ENCODE measurements at places on chromosomes 2 and 18.

- DNase-seq, result no peak
Measured at GRCh38 chr2:33343387-33343895, 133.0 kb upstream of the RASGRP3 start.

DNA sequence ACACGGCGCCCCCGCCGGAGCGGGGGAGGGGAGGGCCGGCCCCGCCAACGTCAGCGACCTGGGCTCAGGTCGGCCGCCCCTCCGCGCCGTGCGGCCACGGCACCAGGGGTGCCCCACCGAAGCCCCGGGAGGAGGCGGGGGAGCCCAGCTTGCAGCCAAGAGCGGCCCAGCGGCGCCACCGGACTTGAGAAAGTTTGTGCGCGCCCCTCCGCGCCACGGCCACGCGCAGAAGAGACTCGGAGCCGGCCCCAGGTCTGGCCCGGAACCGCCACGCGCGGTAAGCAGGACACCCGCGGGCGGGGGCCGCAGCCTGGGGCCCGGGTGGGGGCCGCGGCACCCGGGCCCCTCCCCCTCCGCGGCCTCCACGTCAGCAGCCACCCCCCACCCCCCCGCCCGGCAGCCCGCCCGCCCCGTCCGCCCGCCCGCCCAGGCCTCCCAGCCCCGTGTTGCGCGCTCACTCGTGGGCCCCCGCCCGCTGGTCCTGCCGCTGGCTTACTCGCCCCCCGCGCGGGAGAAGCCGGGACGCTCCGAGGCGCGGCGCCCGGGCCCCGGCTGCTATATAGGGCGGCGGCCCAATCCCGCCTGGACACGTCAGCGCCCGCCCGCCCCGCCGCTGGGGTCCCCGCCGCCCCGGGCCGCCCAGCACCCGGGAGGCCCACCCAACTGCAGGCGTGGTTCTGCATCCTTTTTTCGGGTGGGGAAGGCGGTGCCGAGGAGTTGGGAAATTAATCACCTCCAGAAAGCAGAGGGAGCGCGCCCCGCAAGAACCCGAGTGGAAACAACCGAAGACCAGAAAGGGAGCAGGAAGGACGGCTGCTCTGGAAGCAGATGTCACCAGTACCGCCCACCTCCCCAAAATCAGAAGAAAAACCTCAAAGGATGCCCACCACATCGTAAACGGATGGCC lies 42.9 kb downstream of the HDLBP start:
- peak; percentile 64 for DNase-seq

- DNase-seq, result no peak
Measured at GRCh38 chr2:54444503-54444902, 11.6 kb upstream of the SPTBN1 start.

- no peak for DNase-seq
Measured at GRCh38 chr18:22536558-22536957, 118.8 kb upstream of the CTAGE1 start.

GRCh38 chr2:113136828-113137775 lies 9.7 kb downstream of the IL1RN start:
- DNase-seq, result no peak

DNA sequence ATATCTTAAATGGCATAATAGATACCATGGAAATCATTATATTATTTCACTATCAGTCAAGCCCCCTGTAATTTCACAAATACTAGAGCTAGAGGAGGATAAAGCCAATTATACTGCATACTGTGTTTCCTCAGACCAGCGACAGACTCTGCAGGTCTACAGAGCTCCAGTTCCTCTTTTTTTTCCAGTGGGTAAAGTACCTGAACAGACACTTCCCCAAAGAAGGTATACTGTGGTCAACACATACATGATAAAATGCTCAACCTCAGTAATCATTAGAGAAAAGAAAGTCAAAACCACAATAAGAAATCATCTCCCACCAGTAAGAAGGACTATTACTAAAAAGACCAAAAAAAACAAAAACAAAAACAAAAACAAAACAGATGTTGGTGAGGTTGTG lies 44.6 kb downstream of the SCN7A start:
- no peak for DNase-seq

DNA sequence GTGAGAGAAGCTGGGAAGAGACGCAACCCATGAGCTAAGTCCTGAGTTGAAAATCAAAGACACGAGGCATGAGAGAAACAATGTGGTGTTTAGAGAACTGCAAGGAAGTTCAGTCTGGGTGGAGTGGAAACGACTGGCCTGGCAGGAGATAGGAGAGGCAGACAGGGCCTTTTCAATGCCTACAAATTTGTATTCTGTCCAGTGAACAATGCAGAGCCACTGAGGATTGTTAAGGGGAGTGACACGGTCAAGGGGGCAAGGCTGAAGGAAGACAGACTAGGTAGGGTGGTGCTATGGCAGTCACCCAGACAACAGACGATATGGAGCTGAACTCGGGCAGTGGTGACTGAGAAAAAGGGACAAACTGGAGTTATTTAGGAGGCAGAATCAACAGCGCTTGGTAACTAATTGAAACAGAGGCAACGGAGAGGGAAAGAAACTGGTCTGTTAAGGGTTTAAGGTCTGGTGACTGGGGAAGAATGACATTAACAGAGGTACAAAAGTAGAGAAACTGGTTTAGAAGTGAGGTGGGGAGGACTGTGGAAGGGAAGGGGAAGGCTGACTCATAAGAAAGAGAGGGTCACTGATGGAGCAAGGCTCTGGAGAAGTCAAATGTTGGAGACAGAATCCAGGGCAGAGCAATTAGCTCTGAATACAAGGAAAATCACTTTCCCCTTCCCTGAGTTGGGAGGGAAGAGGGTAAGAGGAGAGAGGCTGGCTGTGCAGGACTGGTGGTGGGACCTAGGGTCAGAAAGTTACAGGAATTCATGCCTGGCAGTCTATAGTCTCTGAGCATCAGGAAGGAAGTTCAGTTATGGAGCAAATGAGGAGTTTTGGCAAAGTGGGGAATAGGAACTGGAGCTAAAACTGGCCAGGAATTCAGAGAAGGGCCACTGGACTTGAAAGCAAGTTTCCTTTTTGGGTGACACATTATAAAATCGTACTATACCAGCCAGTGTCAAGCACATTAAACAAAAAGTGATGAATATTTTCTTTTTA lies 63.4 kb upstream of the CHRNA1 start:
- no peak for DNase-seq

DNA sequence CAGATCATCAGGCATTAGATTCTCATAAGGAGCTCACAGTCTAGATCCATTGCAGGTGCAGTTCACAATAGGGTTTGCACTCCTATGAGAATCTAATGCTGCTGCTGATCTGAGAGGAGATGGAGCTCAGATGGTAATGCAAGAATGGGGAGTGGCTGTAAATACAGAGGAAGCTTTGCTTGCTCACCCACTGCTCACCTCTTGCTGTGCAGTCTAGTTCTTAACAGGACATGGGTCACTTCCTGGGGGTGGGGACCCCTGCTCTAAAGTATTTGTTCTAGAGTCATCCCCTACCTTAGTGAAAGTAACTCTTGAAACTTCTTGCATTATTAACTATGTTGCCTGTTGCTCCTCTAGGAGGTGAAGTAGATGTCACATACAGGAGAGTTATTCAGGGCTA lies 171.3 kb upstream of the PARD3B start:
- DNase-seq, result no peak

DNA sequence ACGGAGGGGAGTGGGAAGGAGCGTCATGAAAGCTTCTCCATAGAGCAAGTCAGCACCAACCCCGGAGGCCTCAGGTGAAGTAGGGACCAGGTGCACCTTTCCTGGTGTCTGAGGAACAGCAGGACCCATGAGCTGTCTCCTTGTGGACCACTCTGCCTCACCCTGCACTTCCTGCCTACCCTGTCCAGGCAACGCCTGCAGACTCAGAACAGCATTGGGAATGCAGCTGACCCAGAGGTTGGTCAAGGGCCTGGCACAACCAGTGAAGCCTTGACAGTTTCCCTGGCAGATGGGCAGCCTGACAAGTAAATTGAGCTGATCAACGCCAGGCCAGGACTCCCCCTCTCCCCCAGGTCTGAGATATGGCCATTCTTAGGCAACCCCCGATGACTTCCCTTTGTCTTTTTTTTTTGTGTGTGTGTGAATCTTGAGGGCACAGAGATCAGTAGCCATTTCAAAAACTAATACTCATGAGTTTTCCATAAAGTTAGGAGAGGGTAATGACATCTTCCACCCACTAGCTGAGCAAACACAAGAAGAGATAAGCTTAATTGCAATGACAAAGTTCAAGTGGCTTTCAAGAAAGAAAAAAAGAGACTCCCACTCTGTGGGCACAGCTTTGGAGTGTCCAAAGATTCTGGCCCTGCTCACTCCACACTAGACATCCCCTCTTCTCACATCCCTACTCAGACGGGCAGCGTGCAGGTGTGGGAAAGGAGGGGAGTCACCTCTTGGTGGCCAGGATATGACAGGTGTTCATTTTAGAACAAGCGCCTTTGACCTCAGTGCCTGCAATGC lies 3.5 kb upstream of the FABP1 start:
- no peak for DNase-seq

DNA sequence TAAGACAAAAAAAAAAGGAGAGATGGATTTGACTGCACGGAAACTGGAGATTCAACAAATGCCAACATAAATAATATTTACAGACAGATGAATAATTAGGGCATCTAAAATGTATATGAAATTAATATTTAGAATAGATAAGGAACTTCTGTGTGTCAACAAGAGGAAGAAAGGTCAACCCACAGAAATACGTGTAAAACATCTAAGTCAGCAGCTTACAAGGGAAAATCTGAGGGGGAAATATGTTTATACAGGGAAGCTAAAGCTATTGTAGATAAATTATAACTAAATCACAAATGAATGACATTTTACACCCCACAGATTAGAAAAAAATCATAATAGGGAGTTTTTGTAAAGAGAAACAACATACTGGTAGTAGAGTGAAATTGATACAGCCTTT lies 159.9 kb downstream of the PIEZO2 start:
- DNase-seq, result no peak

DNA sequence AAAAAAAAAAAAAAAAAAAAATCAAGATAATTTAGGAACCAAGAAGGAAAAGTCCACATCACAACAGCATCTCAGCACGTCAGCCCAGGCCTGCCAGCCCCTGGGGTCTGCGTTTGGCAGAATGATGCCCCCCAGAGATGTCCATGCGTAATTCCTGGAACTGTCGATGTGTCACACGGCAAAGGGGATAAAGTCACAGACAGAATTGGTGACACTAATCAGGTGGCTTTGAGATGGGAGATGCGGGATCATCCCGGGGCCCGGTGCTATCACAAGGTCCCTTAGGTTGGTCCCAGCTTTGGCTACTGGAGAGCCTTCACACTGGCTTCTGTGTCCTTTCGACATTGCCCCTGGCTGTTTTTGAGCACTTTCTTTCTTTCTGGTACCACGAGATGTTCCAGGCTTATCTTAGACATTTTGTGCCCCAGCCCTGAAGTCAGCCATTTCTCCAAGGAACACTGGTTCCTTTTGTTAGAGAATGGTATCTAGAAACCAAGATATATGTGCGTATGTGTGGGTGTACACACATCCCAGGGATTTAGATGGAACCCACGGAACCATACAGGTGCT lies 20.7 kb downstream of the RAMP1 start:
- no peak for DNase-seq

DNA sequence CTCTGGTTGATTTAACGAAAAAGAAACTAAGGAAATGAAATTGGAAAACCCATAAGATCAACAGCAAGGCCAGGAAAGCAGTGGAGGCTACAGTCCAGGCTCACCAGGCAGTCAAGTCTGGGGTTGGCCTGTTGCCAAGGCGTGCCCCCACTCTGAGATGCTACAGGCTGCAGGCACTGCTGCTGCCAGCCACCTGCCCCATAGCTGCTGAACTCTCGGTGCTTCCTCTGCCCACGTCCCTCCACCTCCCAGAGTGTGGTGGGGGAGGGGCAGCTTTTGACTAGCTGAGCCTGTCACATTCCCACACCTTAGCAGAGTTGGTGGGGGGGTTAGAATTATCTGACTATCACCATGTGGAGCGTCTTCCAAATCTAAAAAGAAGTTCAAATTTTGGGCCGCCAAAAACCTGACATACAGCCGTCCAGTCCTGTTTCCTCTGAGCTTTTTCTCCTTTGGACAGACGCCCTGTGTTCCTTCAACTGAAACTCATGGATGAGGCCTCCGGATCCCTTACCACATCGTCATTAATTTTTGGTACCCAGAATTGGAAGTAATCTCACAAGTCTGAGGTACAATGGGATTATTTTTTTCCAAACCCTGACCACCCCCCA lies 3.9 kb upstream of the SH3RF3 start:
- DNase-seq, result no peak

GRCh38 chr18:57081899-57082298 lies 65.0 kb upstream of the BOD1L2 start:
- DNase-seq, result no peak

DNA sequence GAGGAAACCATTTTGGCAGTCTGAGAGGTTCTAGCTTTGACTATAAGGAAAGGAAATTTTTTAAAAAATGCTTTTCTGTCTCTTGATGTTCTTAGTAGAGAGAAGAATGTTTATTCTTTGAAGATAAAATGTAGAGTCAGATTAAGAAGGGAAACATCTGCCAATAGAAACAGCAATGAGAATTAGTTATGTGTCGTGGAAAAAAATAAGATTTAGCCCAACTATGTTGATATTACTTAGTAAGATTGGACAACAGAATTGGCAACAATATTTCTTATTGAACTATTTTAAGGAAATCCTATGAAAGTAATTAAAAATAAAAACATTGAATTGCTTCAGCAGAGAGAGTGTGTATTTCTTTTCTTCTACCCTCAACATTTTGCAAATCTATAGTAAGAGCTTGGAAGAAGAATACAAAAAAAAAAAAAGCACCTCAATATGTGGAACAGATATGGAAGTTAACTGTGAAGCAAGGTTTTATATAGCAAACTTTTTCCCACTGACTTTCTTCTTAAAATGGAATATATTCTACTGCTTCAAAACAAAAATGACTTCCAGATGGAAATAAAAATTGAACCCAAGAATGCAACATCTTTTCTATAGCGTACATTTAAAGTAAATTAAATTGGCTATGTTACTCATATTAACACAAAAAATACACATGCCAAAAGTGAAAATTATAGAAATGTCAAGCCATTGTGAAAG lies 177.9 kb downstream of the FAM124B start:
- DNase-seq, result no peak

GRCh38 chr2:28163627-28164279 lies 228.9 kb upstream of the FOSL2 start:
- DNase-seq, result no peak

GRCh38 chr2:42663828-42664227 lies 95.4 kb downstream of the MTA3 start:
- DNase-seq, result no peak

DNA sequence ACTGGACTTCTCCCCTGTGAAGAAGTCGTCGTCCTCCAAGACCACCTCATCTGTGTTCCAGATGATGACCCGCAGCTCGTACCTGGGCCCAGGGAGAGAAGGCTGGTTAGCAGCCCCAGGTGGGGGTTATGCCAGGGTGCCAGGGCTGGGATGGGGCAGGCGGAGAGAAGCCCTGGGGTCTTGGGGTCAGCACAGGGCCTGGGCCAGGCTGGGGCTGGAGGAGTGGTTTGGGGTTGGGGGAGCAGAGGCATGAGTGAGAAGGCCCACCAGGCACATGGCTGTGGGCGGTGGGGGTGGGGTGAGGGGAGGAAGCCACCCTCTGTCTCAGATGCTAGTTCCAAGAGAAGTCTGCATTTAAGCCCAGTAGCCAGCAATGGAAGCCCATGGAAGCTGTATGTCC lies 15.8 kb downstream of the OTOF start:
- no peak for DNase-seq

All from CD4-positive, alpha-beta T cell treated with Interferon alpha-2 for 1 hour (primary cell).